PC-9 (cell line): ENCODE measurements at places on chromosomes 1 and 21. TPM values are rescaled to one million over a fixed set of nuclear protein-coding genes. Genes with fewer than 3 reads are reported as not detected.
A peak's percentile ranks its signal among the peaks of the same experiment; 100 is the strongest.

The CR2 gene
- 0.88 and 4.3 TPM in 2 replicates for total RNA-seq

The BMP8B gene
- 2.4 TPM in 2 replicates for total RNA-seq

GRCh38 chr1:6762060-6762459 lies 23.2 kb upstream of the CAMTA1 start:
- no peaks in the 10 kb centered on the region for H3K4me1 ChIP-seq
- H3K4me3 ChIP-seq: no peak overlapping the region
- H3K36me3 ChIP-seq: no peaks in the 10 kb centered on the region
- DNase-seq: no peak

The ATAD3C gene
- total RNA-seq: 4.0 and 4.2 TPM in 2 replicates

The LRRIQ3 gene
- 1.1 and 1.5 TPM in 2 replicates for total RNA-seq

GRCh38 chr1:237293804-237294203 lies 251.8 kb downstream of the RYR2 start:
- no peaks in the 10 kb centered on the region for H3K36me3 ChIP-seq
- H3K4me1 ChIP-seq: no peaks in the 10 kb centered on the region
- no peak overlapping the region for H3K4me3 ChIP-seq
- H3K27me3 ChIP-seq: no peaks in the 10 kb centered on the region
- no peak overlapping the region for H3K27ac ChIP-seq

DNA sequence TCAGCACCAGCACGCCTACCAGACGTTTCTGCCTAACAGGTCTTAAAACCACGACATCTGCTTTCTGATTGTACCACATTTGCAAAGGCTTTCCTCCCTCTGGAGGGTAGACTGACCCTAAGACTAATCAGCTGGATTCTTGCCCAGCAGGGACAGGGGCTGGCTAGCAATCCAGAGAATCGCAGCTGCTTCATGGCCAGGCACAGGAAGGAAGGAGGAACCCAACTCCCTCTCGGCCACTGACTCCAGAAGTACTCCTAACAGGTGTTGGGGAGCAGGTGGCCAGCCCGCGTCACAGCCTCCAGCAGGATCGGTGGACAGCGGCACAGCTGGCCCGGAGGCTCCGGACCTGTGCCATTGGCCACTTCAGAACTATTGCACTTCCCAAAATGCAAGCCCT lies 180.8 kb downstream of the NPHP4 start:
- H3K4me1 ChIP-seq: no peaks in the 10 kb centered on the region
- no peaks in the 10 kb centered on the region for H3K36me3 ChIP-seq
- no peak for DNase-seq
- H3K27me3 ChIP-seq: peaks cover 36% of the 10 kb centered on the region; the same call in 1 of the 2 replicates
- no peak overlapping the region for H3K27ac ChIP-seq

DNA sequence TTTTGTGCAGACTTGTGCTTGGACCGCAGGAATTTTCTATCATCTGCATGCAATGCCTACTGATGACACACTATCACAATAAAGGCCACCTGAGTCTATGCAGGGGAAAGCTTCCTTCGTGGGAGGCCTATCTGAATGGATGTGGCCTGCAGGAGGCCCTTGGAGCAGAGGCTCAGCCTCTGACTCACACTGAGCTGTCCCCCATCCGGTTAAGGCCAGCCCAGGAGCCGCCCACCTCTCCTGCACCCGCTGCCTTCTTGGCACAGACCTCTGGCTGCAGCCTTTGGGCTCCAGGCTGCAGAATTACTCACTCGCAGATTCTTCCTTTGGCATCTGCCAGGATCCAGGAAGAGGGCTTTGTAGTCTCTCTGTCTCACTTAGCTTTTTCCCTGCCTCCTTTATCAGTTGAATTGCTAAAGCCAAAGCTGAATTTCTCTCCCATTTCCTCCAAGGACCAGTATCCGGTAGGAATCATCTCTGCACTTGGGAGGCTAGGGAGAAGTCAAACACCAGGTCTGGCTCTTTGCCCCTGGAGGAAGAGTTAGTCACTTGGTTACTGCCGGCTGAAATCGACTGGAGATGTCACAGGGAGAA lies 65.1 kb upstream of the JUN start:
- H3K36me3 ChIP-seq: no peaks in the 10 kb centered on the region
- no peaks in the 10 kb centered on the region for H3K27me3 ChIP-seq
- H3K4me1 ChIP-seq: peaks cover 59% of the 10 kb centered on the region
- peak overlapping the region; percentile 92 for H3K27ac ChIP-seq
- peak; percentile 95 for DNase-seq
- H3K4me3 ChIP-seq: peak overlapping the region; percentile 27

GRCh38 chr1:33466159-33466558 lies 6.3 kb upstream of the ZSCAN20 start:
- H3K27ac ChIP-seq: no peak overlapping the region
- H3K4me3 ChIP-seq: no peak overlapping the region
- no peaks in the 10 kb centered on the region for H3K27me3 ChIP-seq

- no peaks in the 10 kb centered on the region for H3K36me3 ChIP-seq
- peak overlapping the region; percentile 43 for H3K27ac ChIP-seq
- H3K4me1 ChIP-seq: peaks cover 37% of the 10 kb centered on the region
- DNase-seq: peak; percentile 77
- H3K27me3 ChIP-seq: no peaks in the 10 kb centered on the region
Observed at GRCh38 chr1:214525535-214526019, 25.8 kb downstream of the PTPN14 start.

DNA sequence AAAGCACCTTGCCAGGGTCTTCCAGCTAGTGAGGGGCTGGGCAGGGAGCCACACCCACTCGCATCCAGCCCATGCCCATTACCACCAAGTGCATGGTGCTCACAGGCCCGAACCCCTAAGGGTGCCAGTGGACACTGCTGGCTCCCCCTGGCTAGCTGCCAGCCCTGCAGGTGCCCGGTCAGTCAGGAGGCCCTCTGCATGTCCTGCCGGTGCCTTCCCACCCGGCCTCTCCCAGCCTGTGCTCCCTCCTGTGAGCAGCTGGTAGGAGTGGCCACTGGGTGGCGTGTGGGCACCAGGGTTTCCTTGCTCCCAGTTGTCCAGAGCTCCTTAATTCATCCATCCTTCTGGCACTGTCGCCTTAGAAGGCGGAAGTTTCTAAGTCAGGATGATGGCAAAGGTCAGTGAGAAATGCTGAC lies 33.4 kb downstream of the QSOX1 start:
- H3K27me3 ChIP-seq: no peaks in the 10 kb centered on the region
- no peaks in the 10 kb centered on the region for H3K4me1 ChIP-seq
- no peak overlapping the region for H3K4me3 ChIP-seq
- H3K36me3 ChIP-seq: peaks cover 10% of the 10 kb centered on the region; the same call in 1 of the 2 replicates
- H3K27ac ChIP-seq: no peak overlapping the region

The PANK4 gene
- total RNA-seq: 20.5 and 33.4 TPM in 2 replicates

The RSPH1 gene
- total RNA-seq: 4.3 and 8.0 TPM in 2 replicates

DNA sequence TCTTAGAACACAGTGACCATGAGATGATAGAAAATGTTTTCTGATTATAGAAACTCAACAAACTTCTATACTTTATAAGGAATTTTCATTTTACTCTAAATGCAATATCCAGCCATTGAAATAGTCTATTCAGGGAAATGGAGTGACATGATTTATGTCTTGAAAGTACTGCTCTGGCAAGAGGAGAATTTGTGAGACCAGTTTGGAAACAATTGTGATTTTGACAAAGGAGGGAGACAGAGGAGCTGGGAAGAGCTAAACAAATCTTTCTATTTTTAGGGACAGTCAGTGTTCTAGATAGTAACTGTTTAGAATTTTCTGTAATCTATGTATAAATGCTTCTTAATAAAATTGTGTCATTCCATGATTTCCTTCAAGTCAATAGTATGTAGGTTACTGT lies 252.3 kb downstream of the FMN2 start:
- no peak overlapping the region for H3K27ac ChIP-seq
- no peaks in the 10 kb centered on the region for H3K36me3 ChIP-seq
- no peak overlapping the region for H3K4me3 ChIP-seq

- no peaks in the 10 kb centered on the region for H3K27me3 ChIP-seq
- no peak for DNase-seq
- peaks cover 3% of the 10 kb centered on the region; the same call in 1 of the 2 replicates for H3K4me1 ChIP-seq
- H3K4me3 ChIP-seq: no peak overlapping the region
- no peaks in the 10 kb centered on the region for H3K36me3 ChIP-seq
- H3K27ac ChIP-seq: no peak overlapping the region
Observed at GRCh38 chr1:221246067-221246466, 366.8 kb downstream of the HLX start.

The SPRR4 gene
- not detected in 2 replicates for total RNA-seq

The ADORA1 gene
- total RNA-seq: 5.9 and 8.3 TPM in 2 replicates

- no peak for DNase-seq
- no peaks in the 10 kb centered on the region for H3K36me3 ChIP-seq
- H3K27ac ChIP-seq: no peak overlapping the region
Observed at GRCh38 chr1:228362141-228362883, 44.3 kb downstream of the TRIM11 start.

DNA sequence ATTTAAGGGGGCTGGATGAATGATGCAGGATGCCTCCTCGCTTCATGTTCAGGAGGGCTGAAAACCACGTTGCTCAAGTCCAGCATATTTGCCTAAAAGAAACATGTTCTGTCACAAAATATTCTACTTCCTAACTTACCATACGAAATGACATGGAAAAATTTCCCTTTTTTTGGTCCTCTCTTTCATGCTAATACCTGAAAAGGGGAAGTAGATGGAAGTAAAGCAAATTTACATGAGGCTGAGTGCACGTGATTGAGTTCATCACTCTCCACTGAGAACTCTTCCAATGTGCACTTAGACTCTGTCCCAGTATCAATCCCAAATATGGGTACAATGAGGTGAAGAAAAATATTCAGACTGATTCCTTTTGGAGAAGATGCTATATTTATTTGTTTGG lies 23.0 kb downstream of the XCL2 start:
- no peak overlapping the region for H3K27ac ChIP-seq
- no peaks in the 10 kb centered on the region for H3K4me1 ChIP-seq
- DNase-seq: no peak
- H3K36me3 ChIP-seq: no peaks in the 10 kb centered on the region
- no peaks in the 10 kb centered on the region for H3K27me3 ChIP-seq

- peaks cover 38% of the 10 kb centered on the region for H3K4me1 ChIP-seq
- peak overlapping the region; percentile 89 for H3K27ac ChIP-seq
- no peak for DNase-seq
- no peaks in the 10 kb centered on the region for H3K27me3 ChIP-seq
- no peaks in the 10 kb centered on the region for H3K36me3 ChIP-seq
- no peak overlapping the region for H3K4me3 ChIP-seq
Observed at GRCh38 chr21:34692458-34693020, 23.7 kb downstream of the CLIC6 start.

DNA sequence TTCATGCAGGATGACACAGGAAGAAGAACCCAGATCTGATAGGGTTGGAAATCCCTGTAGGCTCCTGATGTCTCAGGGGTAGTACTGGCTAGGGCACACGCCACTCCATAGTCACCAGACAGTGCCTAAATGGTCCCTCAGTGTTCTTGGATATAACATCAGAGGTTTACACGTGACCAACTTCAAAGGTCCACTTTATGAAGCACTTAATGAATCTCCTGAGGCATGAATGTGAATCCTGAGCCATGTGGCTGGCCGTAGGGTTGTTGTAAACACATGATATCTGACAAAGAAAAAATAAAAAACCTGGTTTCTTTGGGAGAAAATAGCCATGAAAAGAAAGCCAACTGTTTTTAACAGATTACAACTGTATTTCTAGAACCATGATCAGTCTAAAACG lies 27.5 kb downstream of the SLC6A17 start:
- no peaks in the 10 kb centered on the region for H3K4me1 ChIP-seq
- H3K36me3 ChIP-seq: no peaks in the 10 kb centered on the region
- no peak for DNase-seq
- H3K27ac ChIP-seq: no peak overlapping the region
- H3K27me3 ChIP-seq: no peaks in the 10 kb centered on the region

The KCNK1 gene
- 57.6 and 60.6 TPM in 2 replicates for total RNA-seq

The SLC9C2 gene
- not detected in 2 replicates for total RNA-seq

DNA sequence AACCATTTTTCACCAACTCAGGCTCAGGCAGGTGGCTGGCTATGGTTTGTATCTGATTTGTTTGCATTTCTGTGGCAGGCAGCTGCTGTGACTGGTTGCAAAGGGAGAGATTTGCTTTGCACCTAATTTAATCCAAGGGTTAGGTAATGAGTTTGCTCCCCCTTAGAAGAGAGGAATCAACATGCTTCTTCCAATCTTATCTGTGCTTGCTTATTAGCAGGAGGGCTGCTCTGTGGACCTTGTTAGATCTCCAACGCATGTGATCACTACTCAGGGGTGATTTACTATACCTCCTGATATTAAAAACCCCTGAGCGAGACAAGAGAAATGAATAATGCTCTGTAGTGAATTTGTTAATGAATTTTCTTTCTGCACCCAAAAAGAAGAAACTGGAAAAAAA lies 20.5 kb downstream of the OLFML3 start:
- no peaks in the 10 kb centered on the region for H3K36me3 ChIP-seq
- DNase-seq: no peak
- no peaks in the 10 kb centered on the region for H3K4me1 ChIP-seq
- H3K4me3 ChIP-seq: no peak overlapping the region

GRCh38 chr21:45570071-45570470 lies 27.8 kb upstream of the SLC19A1 start:
- no peaks in the 10 kb centered on the region for H3K4me1 ChIP-seq
- no peak overlapping the region for H3K27ac ChIP-seq
- H3K4me3 ChIP-seq: no peak overlapping the region
- H3K36me3 ChIP-seq: no peaks in the 10 kb centered on the region

DNA sequence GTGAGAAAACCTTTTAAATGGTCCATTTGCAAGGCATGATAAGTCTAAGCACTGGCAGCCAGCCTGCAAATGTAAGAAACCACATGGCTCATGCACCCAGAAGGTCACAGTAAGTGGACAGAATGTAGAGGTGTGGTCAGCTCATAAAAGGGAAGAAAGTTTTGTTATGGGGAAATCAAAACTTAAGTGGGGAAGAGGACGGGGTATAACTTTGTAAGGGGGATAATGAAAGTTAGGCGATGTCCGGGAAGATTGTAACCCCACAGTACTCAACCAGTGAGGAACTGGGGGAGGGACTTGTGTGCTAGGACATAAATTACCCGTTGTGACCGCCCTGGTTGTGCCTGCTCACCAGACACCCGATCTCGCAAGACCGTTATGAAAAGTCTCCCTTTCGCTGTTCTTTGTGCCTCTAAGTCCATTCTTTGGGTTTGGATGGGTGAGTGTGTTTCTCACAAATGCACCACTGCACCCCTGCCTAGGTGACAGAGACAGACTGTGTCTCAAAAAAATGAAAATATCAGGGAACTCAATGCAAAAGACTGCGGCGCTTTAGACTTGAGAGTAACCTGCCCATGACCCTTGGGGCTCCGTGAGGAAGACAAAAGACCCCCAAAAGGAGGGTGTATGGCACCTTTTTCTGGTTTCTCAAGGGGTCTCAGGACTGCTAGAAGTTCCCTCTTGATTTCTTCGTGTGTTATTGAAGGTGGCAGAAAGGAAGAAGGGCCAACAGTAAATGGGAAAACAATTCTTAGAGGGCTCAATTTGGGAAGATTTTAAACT lies 28.6 kb upstream of the ZNF496 start:
- H3K4me3 ChIP-seq: no peak overlapping the region
- H3K27me3 ChIP-seq: no peaks in the 10 kb centered on the region
- H3K36me3 ChIP-seq: no peaks in the 10 kb centered on the region
- no peak for DNase-seq
- H3K4me1 ChIP-seq: no peaks in the 10 kb centered on the region

GRCh38 chr1:56758135-56758534 lies 61.1 kb downstream of the FYB2 start:
- H3K27ac ChIP-seq: no peak overlapping the region
- no peak overlapping the region for H3K4me3 ChIP-seq
- H3K36me3 ChIP-seq: no peaks in the 10 kb centered on the region
- peaks cover 8% of the 10 kb centered on the region; the same call in 1 of the 2 replicates for H3K4me1 ChIP-seq
- DNase-seq: peak; percentile 23
- H3K27me3 ChIP-seq: no peaks in the 10 kb centered on the region

- no peaks in the 10 kb centered on the region for H3K4me1 ChIP-seq
- no peaks in the 10 kb centered on the region for H3K27me3 ChIP-seq
- H3K27ac ChIP-seq: no peak overlapping the region
Observed at GRCh38 chr1:231653632-231654031, 27.0 kb downstream of the DISC1 start.

- peaks cover 63% of the 10 kb centered on the region for H3K36me3 ChIP-seq
- no peak for DNase-seq
- no peaks in the 10 kb centered on the region for H3K27me3 ChIP-seq
- H3K27ac ChIP-seq: peak overlapping the region; percentile 80
- no peak overlapping the region for H3K4me3 ChIP-seq
Observed at GRCh38 chr1:109228167-109228566, 14.4 kb downstream of the SARS1 start.
